Fibroblast of villous mesenchyme (primary cell): ENCODE measurements at places on chromosomes 2 and 18.
A peak's percentile ranks its signal among the peaks of the same experiment; 100 is the strongest.

GRCh38 chr2:119721462-119721861 is 38.3 kb upstream of the PTPN4 start:
- no peak for DNase-seq

- DNase-seq = no peak
Observed at GRCh38 chr2:168781191-168781817, 21.1 kb upstream of the NOSTRIN start.

DNA sequence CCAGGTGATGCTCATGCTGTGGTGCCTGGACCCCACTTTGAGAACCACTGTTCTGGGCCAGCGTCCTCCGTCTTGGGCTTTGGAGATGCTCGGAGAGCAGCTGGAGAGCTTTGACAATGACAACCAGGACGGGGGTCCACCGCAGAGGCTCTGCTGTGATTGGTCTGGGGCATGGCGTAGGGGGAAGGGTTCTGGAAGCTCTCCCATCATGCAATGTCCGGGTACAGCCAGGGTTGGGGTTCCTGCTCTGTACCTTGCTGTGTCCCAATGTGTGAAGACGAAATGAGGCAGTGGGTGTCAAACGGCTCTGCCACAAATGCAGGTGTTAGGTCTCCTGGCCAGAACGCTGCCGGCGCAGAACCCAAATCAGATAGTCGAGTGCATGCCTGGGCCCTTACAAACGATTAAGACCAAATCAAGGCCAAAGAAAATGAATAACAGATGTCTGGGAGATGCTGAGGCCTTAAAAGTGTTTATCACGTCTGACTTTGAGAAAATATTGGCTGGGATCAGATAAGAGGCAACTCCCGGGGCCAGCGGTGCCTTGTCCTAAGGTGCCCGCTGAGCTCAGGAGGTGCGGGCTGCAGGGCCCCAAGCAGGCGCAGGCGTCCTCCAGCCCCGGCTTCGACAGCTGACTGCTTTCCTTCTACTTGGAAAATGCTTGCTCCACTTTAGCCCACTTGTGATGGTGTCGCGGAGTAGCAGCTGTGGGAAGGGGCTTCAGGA is 117.2 kb downstream of the VAPA start:
- no peak for DNase-seq

GRCh38 chr18:26722565-26722931 is 143.0 kb downstream of the AQP4 start:
- DNase-seq = no peak

DNA sequence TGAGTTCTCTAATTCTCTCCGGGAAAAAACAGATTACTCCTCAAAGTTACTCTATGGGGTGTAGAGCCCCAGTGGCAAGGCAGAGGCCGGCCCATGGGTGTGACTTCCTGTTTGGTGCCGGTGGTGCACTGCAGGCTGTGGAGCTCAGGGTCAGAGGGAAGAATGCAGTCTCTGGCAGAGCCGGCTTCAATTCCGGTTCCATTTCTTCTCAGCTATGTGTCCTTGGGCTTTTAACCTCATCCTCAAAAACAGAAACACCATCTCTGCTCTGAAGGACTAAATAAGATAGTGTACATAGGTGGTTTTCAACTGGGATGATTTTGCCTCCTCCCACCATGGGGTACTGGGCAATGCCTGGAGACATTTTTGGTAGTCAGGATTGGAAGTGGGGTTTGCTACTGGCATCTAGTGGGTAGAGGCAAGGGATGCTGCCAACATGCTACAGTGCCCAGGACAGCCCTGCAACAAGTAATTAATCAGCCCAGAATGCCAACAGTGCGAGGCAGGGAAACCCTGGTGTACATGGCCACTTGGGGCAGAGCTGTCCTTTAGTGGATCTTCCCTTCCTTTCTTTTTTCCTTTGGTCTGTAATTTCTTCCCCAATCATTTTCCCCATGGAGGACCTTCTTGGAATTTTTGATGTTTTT is 81.2 kb downstream of the INSIG2 start:
- no peak for DNase-seq

DNA sequence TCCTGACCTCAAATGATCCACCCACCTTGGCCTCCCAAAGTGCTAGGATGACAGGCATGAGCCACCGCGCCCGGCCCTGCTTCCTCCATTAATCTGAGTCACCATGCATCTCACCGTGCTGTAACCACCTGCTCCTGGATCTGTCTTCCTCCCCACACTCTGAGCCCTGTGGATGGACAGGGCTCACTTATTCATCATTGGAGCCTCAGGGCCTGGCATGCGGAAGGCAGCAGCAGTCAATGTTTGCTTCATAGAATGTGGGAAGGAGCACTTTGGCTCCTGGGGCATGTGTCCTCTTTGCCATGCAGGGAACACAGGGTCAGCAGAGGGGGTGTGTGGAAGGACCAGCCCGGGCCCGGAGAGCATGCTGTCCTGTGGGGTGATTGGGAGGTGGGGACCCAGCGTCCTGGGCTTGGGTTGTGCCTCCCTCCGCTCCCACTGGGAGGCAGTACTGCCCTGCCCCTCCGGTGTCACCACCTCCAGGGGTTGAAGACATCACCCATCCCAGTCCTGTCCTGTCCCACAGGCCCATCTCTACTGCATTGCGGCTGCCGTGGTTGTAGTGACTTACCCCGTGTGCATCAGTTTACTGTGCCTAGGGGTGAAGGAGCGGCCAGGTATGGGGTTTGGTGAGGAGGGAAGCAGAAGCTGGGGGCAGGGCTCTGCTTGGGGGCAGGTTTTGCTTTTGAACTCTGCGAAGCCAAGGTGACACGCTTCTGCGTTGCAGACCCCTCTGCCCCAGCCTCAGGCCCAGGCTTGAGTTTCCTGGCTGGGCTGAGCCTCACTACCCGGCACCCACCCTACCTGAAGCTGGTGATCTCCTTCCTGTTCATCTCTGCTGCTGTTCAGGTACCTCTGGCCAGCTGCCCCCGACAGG is 11.5 kb downstream of the MFSD2B start:
- DNase-seq = no peak

- no peak for DNase-seq
Observed at GRCh38 chr18:41955688-41956087, 654 bp downstream of the PIK3C3 start.

DNA sequence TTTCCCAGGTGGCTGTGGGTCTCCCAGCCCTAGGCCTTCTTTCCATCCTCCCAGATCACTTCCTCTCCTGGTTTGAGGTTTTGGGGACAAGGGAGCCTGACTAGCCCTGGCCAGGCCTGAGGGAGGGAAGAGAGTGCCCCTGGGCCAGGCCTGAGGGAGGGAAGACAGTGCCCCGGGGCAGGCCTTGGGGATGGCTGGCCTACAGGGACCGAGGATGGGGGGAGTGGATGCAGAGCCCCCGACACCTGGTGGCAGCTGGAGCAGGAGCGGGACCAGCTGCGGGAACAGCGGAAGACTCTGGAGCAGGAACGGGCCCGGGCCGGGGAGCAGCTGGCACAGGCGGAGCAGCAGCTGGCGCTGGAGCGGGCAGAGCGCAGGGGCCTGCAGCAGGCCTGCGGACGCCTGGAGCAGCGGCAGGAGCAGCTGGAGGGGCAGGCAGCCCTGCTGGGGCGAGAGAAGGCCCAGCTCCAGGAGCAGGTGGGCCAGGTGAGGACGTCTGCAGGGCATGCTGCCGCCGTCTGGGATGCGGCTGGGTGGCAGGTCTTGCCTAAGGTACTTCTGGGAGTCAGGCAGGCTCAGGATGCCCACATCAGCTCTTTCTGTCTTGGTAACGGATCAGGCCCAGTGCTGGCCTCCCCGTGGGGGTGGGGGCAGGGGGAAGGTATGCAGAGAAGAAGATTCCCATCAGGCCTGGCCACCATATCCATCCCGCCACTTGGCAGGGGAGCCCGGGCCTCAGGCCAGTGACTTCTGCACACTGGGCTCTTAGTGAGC is 29.2 kb downstream of the CROCC2 start:
- DNase-seq = no peak

DNA sequence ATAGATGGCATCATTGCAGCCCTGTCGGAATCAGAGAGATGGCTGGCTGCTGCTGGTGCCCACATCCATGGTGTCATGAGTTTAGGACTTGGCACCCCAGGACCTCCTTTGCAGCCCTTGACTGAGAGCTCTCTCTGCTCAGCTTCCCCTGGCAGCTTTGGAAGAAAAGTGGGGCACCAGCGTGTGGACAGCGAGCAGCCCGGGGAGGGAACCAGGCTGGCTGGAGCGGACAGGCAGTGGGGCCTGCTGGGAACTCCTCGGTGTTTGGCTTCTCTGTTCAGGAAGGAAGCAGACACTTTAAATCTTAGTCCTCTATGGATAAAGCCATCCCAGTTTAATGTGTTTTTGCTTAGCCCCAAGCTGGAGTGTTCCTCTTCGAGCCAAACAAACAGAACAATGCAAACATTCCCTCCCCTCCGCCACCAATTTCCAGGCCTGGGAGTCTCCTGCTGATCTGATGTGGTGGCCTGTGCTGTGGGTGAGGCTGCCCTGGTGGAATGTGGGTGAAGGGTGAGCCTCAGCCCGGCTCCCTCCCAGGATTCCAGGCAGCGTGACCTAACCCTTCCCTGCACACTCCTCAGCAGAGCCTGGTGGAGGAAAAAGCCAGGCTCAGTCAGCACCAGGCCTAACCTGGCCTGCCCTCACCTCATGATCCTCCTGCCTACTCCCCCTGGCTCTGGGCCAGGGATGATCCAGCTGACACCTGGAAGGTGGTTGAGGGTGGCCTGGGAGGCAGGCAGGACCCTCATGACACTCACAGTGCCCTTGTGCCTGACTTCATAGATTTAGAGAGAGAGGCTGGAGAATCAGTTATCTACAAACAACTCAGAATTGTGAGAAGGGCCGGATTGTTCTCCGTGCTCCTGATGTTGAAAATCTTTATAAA is 21.6 kb upstream of the ITGB6 start:
- DNase-seq = peak; percentile 88

GRCh38 chr2:236579048-236579745 is 9.6 kb downstream of the ACKR3 start:
- no peak for DNase-seq

GRCh38 chr2:197286805-197287595 is 23.6 kb downstream of the ANKRD44 start:
- peak; percentile 83 for DNase-seq

GRCh38 chr2:40606862-40607261 is 155.0 kb upstream of the SLC8A1 start:
- no peak for DNase-seq

DNA sequence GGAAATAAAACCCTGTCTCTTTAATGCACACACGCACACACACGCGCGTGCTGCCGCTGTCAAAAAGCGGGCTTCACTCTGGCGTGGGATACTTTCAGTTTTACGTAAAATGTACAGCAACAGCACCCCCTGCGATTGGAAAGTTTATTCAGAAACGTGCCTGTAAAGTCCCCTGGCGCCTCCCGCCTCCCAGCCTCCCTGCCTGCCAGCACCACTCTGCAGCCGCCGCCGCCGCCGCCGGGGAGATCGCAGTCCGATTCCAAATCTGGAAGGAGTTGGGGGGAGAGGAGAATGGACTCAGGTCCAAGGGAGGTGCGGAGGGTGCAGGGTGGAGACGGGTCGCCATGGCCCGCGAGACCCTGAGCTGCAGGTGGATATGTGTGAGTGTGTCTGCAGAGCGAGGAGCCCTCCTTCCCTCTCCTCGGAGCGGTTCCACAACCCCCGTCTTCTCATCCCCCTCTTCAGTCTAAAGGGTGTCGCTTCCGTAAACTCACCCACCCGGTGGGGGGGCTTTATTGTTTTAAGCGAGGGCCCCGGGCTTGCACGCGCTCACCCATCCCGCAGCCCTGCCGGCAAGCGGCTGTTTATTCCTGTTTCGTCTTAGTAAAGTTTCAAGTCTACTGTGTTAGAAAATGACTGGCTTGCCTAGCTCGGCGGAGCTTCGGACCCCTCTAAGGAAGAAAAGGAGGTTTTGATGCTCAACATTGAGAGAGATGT is 1.8 kb upstream of the BCL11A start:
- DNase-seq = peak; percentile 65

GRCh38 chr2:104733226-104733943 is 120.5 kb upstream of the POU3F3 start:
- DNase-seq = no peak

GRCh38 chr2:46763861-46764260 is 151.7 kb downstream of the MCFD2 start:
- DNase-seq = peak; percentile 73

DNA sequence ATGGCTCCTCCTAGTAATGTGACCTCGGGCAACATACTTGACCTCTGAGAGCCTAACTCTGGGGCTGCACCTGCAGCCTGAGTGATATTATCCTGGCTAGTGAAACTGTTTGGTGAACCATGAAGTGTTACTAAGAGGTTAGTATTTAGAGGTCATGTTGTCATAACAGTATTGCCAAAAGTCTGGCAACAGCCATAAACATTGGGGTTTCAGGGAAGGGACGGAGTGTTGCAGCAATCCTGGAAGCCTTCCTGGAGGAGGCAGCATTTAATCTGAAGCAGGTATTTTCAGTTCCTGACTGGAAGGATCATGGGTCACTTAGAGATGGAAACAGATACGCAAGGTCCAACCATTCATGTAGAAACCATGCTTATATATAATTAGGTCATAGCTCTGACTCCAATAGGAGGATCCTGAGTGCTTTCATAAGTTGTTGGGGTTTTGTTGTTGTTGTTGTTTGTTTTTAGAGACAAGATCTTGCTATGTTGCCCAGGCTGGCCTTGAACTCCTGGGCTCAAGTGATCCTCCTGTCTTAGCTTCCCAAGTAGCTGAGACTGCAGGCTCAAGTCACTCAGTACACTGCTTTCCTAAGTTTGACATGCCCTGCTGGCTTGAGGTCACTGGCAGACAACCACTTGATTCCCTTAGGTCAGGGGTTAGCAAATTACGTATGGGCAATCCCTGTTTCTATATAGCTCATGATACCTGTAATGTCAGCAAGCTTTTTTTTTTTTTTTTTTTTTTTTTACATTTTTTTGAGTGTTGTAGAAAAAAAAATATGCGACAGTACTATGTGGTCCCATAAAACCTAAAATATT is 21.5 kb downstream of the GPR39 start:
- no peak for DNase-seq

GRCh38 chr18:23487738-23488570 is 15.4 kb upstream of the RMC1 start:
- peak; percentile 28 for DNase-seq

DNA sequence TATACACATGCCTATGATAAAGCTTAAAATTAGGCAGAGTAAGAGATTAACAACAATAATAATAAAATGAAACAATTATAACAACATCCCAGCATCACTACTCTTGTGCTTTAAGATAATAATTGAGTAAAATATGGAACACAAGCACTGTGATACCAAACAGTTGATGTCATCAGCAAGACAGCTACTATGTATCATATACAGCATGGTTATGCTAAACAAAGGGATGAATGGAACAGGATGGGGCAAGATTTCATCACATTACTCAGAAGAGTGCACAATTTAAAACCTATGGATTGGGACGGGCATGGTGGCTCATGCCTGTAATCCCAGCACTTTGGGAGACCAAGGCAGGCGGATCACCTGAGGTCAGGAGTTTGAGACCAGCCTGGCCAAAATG is 1221.0 kb downstream of the SUCLG1 start:
- DNase-seq = no peak

GRCh38 chr2:237471438-237472186 is 15.4 kb upstream of the MLPH start:
- peak; percentile 80 for DNase-seq

- peak; percentile 38 for DNase-seq
Observed at GRCh38 chr2:172836347-172836821, 100.7 kb downstream of the RAPGEF4 start.

DNA sequence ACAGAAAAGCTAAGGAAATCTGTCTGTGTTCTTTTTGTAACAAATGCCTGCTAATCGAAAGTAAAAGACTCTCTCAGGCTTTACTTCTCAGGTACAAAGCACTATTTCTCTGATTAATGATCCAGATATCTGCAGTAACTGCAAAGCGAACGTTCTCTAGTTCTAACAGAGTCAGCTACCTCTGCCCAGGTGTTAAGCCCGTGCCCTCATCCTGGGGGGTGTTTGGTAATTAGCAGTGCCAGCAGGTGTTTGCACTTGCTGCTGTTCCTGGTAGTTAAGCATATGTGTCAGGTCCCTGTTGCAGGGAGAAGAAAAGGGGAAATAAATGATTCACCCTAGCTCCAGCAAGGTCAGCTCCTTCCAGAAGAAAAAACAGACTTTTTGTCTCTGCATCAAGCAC is 58.8 kb upstream of the CRIM1 start:
- no peak for DNase-seq
